ENCODE measurements at places on chromosomes 1 and 21.

- H3K4me3 ChIP-seq, result no peak overlapping the region
- no peaks in the 10 kb centered on the region for H3K4me1 ChIP-seq
- DNase-seq, result no peak
- H3K27ac ChIP-seq, result no peak overlapping the region
- no peaks in the 10 kb centered on the region for H3K27me3 ChIP-seq
Observed at GRCh38 chr1:26119892-26120608, 8.4 kb downstream of the PDIK1L start.

- H3K36me3 ChIP-seq, result no peaks in the 10 kb centered on the region
- DNase-seq, result peak; percentile 79
- no peak overlapping the region for H3K27ac ChIP-seq
- no peak overlapping the region for H3K4me3 ChIP-seq
- no peaks in the 10 kb centered on the region for H3K27me3 ChIP-seq
Observed at GRCh38 chr1:84847253-84848250, 45.5 kb downstream of the LPAR3 start.

DNA sequence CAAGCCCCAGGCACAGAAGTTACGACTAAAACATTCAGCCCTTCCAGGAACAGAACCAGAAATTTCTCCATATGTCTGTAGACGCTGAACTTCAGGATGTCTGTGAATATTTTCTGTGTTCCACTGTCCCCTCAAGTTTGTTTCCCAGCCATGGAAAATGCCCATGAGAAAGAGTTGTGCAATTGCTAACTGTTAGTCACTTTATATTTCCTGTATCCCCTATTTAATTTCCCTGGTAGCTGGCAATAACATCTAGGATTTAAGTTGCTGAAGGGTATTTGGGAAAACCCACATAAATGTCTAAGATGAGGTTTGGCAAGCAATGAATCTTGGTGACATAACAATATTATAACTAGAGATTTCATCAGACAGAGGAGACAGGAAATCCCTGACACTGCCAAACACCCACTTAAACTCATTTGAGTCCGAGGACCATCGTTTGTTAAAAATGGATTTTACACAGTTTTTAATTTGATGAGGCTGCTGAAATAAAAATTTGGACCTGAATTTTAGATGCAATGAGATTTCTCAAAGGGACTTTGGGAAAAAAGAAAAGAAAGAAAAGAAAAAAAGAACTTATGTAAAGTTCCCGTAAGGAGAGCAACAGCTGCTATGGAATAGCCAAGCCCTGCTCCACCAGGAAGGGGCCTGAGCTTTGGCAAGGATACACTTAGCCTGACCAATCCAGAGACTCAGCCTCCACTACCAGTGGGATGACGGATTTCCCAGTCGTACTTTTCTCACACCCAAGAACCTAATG lies 21.8 kb upstream of the ERRFI1 start:
- H3K27ac ChIP-seq, result peak overlapping the region; percentile 57
- no peaks in the 10 kb centered on the region for H3K27me3 ChIP-seq
- no peaks in the 10 kb centered on the region for H3K4me1 ChIP-seq
- no peak for DNase-seq

DNA sequence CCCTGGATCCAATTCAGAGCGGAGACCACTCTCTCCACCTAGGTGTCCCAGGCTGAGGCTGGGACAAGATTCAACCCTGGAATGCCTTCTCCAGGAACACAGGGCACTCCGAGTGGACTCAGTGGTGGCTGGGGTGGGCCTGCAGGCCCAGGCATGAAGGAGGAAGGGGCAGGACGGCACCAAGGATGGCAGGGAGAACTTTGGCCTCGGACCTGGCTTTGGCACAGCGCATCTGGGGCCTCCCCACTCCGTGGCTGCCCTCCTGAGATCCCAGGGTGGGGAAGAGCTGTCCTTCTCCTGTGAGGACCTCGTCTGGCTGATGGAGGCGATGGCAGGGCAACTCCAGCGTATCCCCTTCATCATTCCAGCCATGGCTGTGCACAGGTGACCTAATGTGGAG lies 35.6 kb downstream of the DHCR24 start:
- no peaks in the 10 kb centered on the region for H3K4me1 ChIP-seq
- H3K27ac ChIP-seq, result no peak overlapping the region

Measured in aorta (tissue), 5 donors.